ENCODE measurements at places on chromosomes 6 and 20. TPM values are rescaled to one million over a fixed set of nuclear protein-coding genes. Genes with fewer than 3 reads are reported as not detected.

KCNK16 gene
- total RNA-seq = not detected

MLN gene
- not detected for total RNA-seq

FILIP1 gene
- total RNA-seq = 57.6 TPM

ENPP4 gene
- total RNA-seq = 25.0 TPM

ZC3H12D gene
- 0.78 TPM for total RNA-seq

IMPG1 gene
- total RNA-seq = not detected

THBS2 gene
- total RNA-seq = 41.9 TPM

FHL5 gene
- 36.3 TPM for total RNA-seq

DNA sequence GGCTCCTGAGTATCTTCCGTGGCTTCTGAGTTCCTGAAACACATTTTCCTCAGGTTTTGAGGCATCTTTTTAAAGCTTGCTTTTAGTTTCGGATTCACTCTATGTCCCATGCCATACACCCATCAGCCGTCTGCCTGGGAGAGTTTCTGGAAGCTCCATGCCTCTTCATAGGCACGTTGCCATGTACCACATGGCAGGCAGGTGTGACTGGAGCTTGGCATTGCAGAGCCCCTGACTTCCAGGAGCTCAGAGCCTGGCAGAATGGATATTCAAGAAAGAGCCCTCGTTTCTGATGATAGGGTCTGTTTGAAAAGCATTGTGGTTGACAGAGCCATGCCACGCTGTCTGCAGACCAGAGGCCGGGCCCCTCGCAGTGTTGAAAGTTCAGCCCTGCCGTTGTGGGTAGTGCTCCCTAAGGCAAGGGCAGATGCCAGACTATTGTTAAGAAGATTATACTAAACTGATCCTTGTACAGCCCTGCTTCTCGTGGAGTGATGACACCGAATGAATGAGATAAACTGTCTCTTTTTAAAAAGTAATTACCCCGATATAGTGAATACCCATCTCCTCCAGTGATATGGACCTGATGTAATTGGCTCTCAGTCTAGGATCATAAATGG is 100.0 kb downstream of the RPP40 start:
- no peaks in the 10 kb centered on the region for H3K27me3 ChIP-seq
- H3K4me3 ChIP-seq = no peak overlapping the region
- no peaks in the 10 kb centered on the region for H3K4me1 ChIP-seq
- no peak for ATAC-seq
- no peak overlapping the region for H3K27ac ChIP-seq
- H3K36me3 ChIP-seq = no peaks in the 10 kb centered on the region

DNA sequence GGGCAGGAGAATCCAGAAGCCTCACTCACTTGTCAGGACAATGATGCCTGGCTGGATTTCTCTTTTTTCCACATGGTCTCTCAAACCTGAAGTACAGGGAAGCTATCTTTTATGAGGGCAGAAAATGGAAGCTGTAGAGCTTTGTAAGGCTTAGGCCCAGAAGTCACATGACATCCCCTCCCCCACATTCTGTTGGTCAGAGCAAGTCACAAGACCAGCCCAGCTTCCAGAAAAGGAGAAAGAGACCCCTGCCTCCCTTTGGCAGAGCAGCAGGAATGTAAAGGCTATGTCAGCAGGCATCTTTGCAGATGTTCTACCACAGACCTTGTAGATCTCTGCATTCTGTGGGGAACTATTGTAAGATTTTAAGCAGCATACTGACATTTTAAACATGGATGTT is 245.5 kb downstream of the SLC35F1 start:
- H3K4me1 ChIP-seq = no peaks in the 10 kb centered on the region
- H3K36me3 ChIP-seq = no peaks in the 10 kb centered on the region
- H3K27me3 ChIP-seq = no peaks in the 10 kb centered on the region
- H3K4me3 ChIP-seq = no peak overlapping the region
- H3K27ac ChIP-seq = no peak overlapping the region
- ATAC-seq = no peak

DNA sequence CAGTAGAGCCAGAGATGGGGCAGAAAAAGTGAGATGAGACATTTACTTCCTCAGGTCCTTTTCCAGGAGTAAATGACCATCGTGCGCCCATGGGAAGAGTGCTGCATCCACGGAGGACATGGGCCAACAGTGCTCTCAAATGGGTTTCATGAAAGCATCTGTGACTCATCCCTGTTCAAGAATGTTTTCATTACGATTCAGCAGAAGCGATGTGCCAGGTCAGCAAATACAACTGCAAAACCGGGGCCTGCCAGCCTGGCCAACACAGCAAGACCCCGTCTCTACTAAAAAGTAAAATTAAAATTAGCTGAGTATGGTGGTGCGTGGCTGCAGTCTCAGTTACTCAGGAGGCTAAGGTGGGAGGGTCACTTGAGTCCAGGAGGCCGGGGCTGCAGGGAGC is 125.1 kb downstream of the LY86 start:
- no peaks in the 10 kb centered on the region for H3K36me3 ChIP-seq
- H3K27ac ChIP-seq = no peak overlapping the region
- peak; percentile 32 for ATAC-seq
- no peaks in the 10 kb centered on the region for H3K27me3 ChIP-seq
- no peak overlapping the region for H3K4me3 ChIP-seq

DNA sequence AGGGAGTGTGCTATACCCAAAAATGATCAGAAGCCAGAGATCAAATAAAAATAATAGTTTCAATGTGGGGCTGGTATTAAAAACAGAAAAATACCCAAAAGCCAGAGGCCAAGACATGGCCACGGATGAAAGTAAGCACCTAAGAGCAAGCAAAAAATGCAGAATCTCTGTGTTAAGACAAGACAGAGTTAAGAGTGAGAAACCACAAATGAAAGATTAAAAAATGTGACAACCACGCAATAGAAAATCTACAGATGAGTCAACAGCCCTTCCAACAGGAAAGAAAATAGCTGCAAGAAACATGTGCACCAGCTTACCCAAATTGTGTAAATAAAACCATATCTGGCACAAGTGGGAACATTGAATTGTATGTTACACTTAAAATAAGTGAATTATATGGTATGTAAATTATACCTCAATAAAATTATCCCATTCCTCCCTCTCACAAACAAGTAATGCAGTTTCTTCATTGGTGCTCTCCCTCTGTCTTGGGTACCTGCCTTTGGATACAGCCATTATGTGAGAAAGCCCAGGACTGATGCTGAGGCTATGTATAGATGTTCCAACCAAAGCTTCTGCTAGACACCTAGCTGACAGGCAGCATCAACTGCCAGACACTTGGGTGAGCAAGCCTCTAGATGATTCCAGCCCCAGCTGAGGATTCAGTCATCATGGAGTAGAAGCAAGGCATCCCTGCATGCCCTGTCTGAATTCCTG is 55.3 kb upstream of the UFL1 start:
- H3K4me1 ChIP-seq = no peaks in the 10 kb centered on the region
- ATAC-seq = no peak
- no peaks in the 10 kb centered on the region for H3K36me3 ChIP-seq
- no peaks in the 10 kb centered on the region for H3K27me3 ChIP-seq

- H3K4me3 ChIP-seq = no peak overlapping the region
- no peaks in the 10 kb centered on the region for H3K4me1 ChIP-seq
- no peak overlapping the region for H3K27ac ChIP-seq
- H3K27me3 ChIP-seq = no peaks in the 10 kb centered on the region
- peak; percentile 56 for ATAC-seq
- no peaks in the 10 kb centered on the region for H3K36me3 ChIP-seq
Observed at GRCh38 chr6:5094327-5094726, 9.2 kb downstream of the PPP1R3G start.

- H3K27ac ChIP-seq = peak overlapping the region; percentile 94
- peak overlapping the region; percentile 66 for H3K4me3 ChIP-seq
- H3K36me3 ChIP-seq = peaks cover 27% of the 10 kb centered on the region
- H3K27me3 ChIP-seq = no peaks in the 10 kb centered on the region
- ATAC-seq = peak; percentile 21
Observed at GRCh38 chr6:32970413-32971241, 2.2 kb downstream of the BRD2 start.

DNA sequence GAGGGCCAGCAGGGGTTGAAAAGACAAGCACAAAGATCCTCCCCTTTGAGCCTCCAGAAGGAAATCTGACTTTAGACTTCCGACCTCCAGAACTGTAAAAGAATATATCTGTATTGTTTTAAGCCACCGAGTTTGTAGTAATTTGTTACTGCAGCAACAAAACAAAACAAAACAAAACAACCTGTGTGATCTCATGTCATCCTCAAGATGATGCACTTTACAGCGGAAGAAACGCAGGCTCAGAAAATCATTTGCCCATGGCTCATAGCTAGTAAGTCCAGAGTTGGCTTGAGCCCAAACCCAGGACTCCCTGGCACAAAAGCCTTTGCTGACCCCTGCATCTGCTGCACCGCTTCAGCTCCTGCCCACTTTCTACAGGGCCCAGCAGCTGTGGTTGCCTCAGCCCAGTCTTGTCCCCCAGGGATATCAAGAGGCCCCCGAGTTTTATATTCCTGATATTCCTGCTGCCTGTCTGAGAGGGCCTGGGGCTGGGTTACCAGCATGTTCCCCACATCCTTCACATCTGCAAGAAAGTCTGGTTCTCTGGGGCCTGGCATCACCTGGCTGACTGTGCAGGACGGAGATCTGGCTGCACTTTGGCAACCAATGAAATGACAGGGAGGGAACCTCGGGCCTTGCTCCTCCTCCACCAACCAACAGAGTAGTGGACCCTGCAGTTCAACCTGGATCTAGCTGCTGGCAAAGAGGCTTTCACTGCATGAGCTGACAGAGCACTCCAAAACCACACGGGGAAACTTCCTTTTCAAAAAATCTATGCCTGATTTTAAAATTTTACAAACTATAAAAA is 56.9 kb downstream of the JPH2 start:
- ATAC-seq = no peak
- peak overlapping the region; percentile 55 for H3K27ac ChIP-seq
- H3K27me3 ChIP-seq = no peaks in the 10 kb centered on the region
- no peak overlapping the region for H3K4me3 ChIP-seq
- peaks cover 3% of the 10 kb centered on the region for H3K4me1 ChIP-seq

DNA sequence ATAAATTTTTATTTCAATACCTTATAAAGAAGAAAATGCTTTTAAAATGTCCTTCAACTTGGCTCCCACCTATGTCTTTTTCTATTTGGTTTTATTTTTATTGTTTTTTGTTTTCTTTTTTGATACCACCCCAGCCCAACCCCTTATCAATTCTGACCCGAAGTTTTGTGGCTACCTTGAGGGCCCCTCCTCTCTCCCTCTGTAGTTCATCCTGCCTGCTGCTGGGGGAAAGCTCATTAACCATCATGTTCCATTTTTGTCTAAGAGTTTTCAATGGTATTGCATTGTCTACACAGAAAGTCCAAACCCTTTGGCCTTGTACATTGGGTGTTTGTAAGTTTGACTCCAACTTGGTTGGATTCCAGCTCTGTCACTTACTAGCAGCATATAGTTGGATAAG is 5.3 kb upstream of the CSNK2A1 start:
- ATAC-seq = no peak
- H3K27me3 ChIP-seq = peaks cover 36% of the 10 kb centered on the region
- no peak overlapping the region for H3K4me3 ChIP-seq
- H3K36me3 ChIP-seq = no peaks in the 10 kb centered on the region
- H3K27ac ChIP-seq = no peak overlapping the region

DNA sequence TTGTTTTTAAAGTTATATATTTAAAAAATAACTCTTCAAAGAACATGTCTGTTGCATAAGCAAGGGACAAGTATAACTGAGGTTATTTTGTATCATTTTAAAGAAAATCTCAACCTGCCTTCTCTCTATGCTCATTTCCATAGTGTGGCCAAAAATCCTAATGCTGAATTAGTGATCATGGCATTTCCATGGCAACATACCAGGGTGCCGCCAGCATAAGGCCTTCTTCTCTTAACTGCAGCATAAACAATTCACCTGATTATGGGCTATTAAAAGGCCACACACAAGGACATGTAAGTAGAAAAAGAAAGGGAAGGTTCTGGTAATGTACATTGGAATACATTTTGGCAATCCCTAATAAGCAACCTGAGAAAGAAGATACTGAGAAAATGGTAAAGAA is 95.1 kb upstream of the RNF217 start:
- H3K27ac ChIP-seq = no peak overlapping the region
- H3K36me3 ChIP-seq = no peaks in the 10 kb centered on the region
- no peak overlapping the region for H3K4me3 ChIP-seq
- H3K4me1 ChIP-seq = no peaks in the 10 kb centered on the region

GRCh38 chr6:105005451-105005850 is 48.5 kb downstream of the LIN28B start:
- no peaks in the 10 kb centered on the region for H3K4me1 ChIP-seq
- no peak overlapping the region for H3K27ac ChIP-seq
- no peak overlapping the region for H3K4me3 ChIP-seq
- no peaks in the 10 kb centered on the region for H3K27me3 ChIP-seq
- ATAC-seq = no peak

- H3K4me3 ChIP-seq = no peak overlapping the region
- no peak for ATAC-seq
- H3K27ac ChIP-seq = no peak overlapping the region
- no peaks in the 10 kb centered on the region for H3K27me3 ChIP-seq
Observed at GRCh38 chr6:154783229-154783628, 50.0 kb downstream of the SCAF8 start.

DNA sequence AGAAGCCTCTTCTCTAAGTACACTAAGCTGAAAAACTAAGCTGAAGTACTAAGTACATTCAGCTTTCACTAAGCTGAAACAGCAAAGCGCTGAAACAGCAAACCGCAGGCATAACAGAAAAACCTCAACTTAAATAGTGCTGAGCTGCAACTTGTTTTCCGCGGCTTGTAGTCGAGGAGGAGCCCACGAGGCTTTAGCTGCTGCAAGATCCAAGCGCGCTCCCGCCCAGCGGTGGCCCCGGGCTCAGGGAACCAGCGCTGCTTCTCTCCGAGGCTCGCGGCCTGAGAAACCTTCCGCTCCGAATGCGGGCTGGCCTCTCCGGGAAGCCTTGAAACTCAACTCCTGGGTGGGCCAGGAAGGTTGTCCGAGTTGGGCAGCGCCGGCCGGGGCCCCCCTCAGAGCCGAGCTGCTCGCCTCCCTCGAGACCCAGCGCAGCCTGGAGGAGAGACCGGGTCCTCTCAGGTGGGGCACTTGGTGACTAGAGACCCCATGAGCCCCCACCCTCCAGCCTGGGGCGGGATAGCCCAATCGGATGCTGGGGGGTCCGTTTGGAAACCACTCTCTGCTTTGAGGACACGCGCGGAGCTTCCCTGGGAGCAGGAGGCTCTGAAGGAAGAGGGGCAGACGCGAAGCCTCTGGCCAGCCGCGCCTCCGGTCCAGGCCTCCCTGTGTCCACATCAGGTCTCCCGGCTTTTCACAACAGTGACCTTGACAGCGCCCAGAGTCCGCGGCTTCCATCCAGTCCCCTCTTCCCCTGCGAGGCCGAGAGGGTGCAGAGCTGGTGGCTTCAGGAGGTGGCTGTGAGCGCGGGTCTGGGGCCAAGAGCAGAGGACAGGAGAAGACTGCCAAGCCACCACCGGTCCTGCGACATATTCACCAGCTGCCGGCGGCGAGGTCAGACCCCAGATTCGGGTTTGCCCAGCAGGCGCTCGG is 38.1 kb upstream of the HLA-E start:
- peak; percentile 44 for ATAC-seq
- H3K27ac ChIP-seq = no peak overlapping the region
- H3K36me3 ChIP-seq = no peaks in the 10 kb centered on the region
- peaks cover 24% of the 10 kb centered on the region for H3K4me1 ChIP-seq

GRCh38 chr6:47248446-47248845 is 61.3 kb downstream of the TNFRSF21 start:
- ATAC-seq = no peak
- peaks cover 37% of the 10 kb centered on the region for H3K4me1 ChIP-seq
- H3K4me3 ChIP-seq = no peak overlapping the region
- no peak overlapping the region for H3K27ac ChIP-seq

- H3K4me1 ChIP-seq = no peaks in the 10 kb centered on the region
- H3K27ac ChIP-seq = no peak overlapping the region
- no peaks in the 10 kb centered on the region for H3K36me3 ChIP-seq
- ATAC-seq = no peak
- H3K27me3 ChIP-seq = no peaks in the 10 kb centered on the region
- H3K4me3 ChIP-seq = no peak overlapping the region
Observed at GRCh38 chr6:47473791-47474346, 3.7 kb upstream of the CD2AP start.

All from gastroesophageal sphincter (tissue), 4 donors.